ENCODE measurements at places on chromosomes 3 and 15. TPM values are rescaled to one million over a fixed set of nuclear protein-coding genes. Genes with fewer than 3 reads are reported as not detected.

PCSK6 gene
- 15.3 TPM for total RNA-seq

SLC22A13 gene
- total RNA-seq = not detected

ZNF385D gene
- total RNA-seq = 8.1 TPM

SLC35A5 gene
- total RNA-seq = 20.2 TPM

ECE2 gene
- not detected for total RNA-seq

FOXB1 gene
- not detected for total RNA-seq

FGF12 gene
- 319 TPM for total RNA-seq

Measured in heart right ventricle (tissue), 16 donors.